Stimulated activated CD4-positive, alpha-beta T cell treated with anti-CD3 and anti-CD28 coated beads, Interleukin-1b, Interleukin-23, amount 100 ng/mL, for 24 hours (primary cell): ENCODE measurements at places on chromosomes 16 and 17.

- no peak for DNase-seq
These were observed 85.7 kb downstream of the MGAT5B start for GRCh38 chr17:76953946-76954345.

GRCh38 chr16:4602331-4602730 is 12.4 kb downstream of the UBALD1 start:
- DNase-seq: no peak

DNA sequence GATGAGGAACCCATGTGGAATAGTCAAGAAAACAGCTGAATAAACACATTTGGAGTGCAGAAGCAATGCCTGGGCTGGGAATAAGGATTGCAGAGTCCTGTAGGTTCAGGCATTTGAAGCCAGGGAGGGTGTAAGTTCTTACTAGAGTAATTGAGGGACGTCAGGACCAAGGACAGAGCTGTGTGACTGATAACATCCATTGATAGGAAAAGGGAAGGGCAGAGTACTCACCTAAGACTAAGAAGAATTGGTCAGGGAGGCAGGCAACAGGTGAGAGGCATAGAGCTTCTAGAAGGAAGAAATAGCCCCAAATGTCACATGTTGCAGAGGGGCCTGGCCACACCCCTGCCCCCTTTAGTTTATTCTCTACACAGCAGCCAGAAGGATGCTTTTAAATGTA is 79.8 kb upstream of the TMEM132E start:
- no peak for DNase-seq

GRCh38 chr16:72751076-72751475 is 296.9 kb downstream of the ZFHX3 start:
- no peak for DNase-seq

DNA sequence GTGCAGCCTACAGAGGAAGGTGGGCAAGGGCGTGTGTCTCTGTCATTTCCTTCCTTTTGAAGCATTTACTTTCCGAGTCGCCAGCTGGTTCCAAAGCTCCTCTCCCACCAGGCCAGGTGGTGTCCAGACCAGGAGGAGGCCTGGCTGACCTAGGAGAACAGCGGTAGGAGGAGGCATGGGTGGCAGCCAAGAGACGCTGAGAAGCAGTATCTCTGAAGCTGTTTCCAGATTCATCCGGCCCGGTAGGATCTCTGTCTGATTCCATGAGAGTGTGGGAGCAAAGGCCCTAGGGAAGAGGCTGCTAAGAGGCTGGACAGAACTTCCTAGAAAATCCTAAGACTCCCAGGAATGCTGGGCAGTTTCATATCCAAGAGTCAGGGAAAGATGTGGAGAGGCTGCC is 20.3 kb downstream of the MEOX1 start:
- DNase-seq: no peak

DNA sequence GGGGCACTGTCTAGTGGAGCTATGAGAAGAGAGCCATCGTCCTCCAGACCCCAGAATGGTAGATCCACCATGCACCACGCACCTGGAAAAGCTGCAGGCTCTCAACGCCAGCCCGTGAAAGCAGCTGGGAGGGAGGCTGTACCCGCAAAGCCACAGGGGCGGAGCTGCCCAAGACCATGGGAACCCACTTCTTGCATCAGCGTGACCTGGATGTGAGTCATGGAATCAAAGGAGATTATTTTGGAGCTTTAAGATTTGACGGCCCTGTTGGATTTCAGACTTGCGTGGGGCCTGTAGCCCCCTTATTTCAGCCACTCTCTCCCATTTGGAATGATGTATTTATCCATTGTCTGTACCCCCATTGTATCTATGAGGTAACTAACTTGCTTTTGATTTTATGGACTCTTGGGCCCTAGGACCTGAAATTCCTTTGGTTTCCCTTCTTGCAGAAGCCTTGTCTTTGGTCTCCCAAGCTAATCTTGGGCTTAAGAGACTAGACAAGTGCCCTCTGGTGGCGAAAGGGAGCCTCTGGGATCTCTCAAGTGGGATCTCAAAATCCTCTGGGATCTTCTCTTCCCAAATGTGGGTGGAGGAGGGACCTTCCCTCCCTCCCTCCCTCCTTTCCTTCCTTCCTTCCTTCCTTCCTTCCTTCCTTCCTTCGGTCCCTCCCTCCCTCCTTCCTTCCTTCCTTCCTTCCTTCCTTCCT is 58.2 kb upstream of the HAPSTR1 start:
- no peak for DNase-seq

DNA sequence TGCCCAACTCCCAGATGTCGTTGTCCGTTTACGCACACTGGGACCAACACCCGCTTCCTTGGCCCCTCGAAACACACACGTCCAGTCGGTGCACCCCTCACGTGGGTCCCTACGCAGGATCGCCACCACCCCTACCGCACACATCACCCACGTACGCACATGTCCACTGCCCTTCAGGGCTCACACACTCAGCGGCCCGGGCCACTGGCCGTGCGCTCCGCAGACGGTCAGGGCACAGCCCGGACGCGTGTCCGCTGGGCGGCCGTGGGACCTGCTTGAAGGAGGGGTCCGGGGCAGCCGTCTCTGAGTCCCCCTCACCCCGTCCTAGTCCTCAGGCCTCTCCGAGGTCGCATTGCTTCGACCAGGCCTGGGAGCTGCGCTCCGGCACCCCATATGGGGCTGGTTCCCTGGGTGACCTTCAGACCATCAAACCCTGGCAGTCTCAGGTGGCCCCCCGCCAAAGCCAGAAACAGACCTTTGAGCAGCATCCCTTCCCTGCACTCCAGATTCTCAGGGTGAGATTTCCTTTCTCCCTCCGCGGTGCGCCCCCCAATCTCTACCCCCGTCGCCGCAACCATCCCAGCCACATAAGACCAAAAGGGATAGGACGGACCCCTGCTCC is 914 bp upstream of the GPRC5B start:
- DNase-seq: no peak

GRCh38 chr16:1057252-1057932 is 15.2 kb upstream of the SSTR5 start:
- peak; percentile 49 for DNase-seq

- no peak for DNase-seq
These were observed 18.2 kb upstream of the ABCA10 start for GRCh38 chr17:69246726-69247375.

DNA sequence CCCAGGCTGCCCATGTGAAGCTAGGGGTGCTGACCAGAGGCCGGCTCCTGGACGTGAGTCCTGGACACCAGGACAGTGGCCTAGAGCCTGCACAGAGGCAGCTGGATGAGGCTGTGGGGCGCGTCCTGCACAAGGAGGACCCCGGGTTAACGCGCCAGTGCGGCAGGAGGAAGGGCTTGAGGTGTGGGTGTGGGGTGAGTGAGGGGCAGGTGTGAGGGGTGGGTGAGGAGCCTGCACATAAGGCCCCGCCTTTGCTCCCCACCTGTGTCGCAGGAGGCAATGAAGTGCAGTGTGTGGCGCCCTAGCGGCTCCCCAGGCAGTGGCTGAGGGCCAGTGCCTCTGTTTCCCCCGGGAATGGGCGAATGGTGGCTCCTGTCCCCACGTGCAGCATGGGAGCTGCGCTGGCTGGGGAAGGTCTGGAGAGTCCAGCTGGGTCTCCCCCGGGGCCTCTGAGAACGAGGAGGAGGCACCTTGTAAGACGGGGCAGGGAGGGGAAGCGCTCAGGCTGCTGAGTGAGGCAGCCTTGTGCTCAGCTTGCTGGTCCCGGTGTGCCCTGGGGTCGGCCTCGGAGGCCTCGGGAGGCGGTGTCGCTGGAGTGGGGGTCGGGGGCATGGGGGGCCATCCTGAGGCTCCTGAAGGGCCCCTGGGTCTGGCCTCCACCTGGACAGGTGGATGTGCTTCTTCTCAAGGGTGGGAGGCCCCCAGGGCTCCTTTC is 3.2 kb downstream of the CD7 start:
- no peak for DNase-seq

- no peak for DNase-seq
These were observed 7.3 kb upstream of the CD7 start for GRCh38 chr17:82324566-82325285.

- DNase-seq: no peak
These were observed 210.2 kb downstream of the KATNIP start for GRCh38 chr16:27759967-27760788.

- DNase-seq: no peak
These were observed 21.2 kb downstream of the USP31 start for GRCh38 chr16:23128056-23128455.

- no peak for DNase-seq
These were observed 3.5 kb upstream of the MRPL38 start for GRCh38 chr17:75908201-75908600.

DNA sequence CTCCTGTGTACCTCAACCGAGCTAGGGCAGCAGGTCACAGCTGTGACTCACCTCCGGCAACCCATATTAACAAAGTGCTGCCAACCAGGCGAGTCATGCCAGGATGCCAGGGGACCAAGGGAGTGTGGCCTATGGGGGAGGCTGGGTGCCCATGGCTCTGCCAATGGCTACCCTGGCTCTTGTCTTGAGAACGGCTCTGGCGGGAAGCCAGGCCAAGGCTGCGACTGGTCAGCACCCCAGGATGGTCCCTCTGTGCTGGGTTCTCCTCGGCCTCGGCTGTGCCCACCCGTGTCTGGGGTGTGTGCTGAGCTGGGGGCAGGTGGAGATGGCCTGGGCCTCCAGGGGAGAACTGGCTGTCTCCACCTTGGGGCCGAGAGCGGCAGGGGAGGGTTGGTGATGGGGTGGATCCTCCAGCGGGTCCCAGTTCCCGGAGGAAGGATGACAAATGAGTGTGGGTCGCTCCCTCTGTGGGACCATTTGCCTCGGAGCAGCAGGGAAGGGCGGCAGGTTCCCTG is 75.8 kb downstream of the MRC2 start:
- no peak for DNase-seq

GRCh38 chr16:24170407-24170806 is 85.7 kb upstream of the CACNG3 start:
- no peak for DNase-seq

- no peak for DNase-seq
These were observed 26.2 kb upstream of the TXNDC11 start for GRCh38 chr16:11768849-11769248.

DNA sequence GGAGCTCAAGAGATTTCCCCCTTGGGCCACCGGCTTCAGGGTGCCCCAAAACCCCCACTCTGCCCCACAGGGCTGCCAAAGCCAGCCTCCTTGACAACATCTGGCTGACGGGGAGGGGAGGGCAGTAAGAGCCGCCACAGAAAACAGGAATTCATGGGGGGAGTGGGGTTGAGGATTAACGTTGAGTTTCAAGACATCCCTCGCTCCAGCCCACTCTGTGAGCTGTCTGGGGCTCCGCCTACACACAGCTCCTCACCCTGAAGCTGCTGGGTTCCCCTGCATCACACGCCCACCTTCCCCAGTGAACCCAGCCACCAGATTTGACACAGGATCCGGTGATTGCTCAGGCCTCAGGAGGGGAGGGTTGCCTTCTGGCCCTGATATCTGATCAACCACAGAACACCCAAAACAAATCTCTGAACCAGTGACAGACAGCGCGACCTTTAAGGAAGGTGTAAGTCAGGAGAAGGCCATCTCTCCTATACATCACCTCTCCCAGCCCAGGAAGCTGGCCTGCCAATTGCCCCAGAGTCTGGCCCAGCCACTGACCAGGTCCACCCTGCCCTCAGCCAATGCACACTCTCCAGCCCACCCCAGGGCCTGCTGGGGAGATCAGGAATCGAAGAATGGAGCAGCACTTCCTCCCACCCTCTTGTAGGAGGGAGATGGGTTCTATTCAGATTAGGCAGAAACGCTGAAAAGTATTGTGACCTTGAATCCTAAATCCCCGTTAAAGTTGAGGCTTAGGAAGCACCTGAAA is 132.1 kb downstream of the CLEC16A start:
- no peak for DNase-seq

- DNase-seq: no peak
These were observed 2.0 kb upstream of the DRC7 start for GRCh38 chr16:57692636-57693035.

GRCh38 chr17:31687505-31688126 is 171.4 kb downstream of the COPRS start:
- no peak for DNase-seq

DNA sequence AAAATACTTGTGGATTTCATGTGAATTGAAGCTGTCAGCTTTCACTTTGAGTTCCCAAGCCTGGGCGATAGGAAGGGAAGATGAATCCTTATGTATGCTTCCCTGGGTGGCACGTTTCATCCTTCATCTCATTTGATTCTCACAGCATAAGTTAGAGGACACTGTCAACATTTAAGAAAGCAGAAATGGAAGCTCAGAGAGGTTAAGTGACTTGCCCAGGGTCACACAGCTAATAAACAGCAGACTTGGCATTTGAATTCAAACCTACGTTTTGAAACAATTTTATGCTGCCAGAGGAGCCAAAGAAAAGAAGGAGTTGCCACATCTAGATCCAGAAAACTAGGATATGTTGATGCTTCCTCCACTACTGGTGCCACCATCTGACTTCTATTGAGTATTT is 108.3 kb upstream of the GPR139 start:
- no peak for DNase-seq

GRCh38 chr16:24018485-24018884 is 182.7 kb downstream of the PRKCB start:
- DNase-seq: no peak

- no peak for DNase-seq
These were observed 78.0 kb upstream of the AMZ2 start for GRCh38 chr17:68169840-68170239.

GRCh38 chr16:73505577-73505976 is 457.6 kb upstream of the ZFHX3 start:
- DNase-seq: no peak

GRCh38 chr17:61738249-61738648 is 125.1 kb downstream of the BRIP1 start:
- DNase-seq: no peak

DNA sequence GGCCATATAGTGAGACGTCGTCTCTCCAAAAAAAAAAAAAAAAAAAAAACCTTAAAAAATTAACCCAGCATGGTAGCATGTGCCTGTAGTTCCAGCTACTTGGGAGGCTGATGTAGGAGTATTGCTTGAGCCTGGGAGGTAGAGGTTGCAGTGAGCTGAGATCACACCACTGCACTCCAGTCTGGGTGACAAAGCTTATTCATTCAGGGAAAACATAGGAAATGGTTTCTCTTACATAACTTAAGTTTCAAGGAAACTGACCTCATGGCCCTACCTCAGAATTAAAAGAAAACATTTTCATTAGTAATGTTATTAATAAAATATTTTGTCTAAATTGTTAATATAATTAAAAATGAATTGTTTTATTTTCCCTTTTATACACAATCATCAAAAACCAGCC is 31.4 kb downstream of the COG1 start:
- no peak for DNase-seq

DNA sequence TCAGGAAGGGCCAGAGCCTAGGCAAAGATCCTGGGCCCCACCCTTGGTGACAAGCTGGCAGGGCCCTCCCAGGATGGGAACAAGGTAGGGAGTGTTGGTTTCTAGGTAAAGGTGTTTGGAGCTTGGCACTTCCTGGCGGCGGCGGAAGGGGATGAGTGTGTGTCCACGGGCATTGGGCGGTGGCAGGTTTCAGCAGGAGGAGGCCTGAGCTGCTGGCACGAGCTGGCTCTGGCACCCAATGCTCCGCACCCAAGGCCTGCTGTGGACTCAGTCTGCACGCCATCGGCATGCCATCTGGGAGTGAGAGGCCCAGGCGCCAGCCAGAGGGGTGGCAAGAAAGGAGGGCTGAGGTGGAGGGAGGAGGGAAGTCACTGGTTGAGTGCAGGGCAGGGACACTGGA is 46.9 kb upstream of the TAC4 start:
- DNase-seq: no peak
